EH (cell line): ENCODE measurements at places on chromosomes 2 and 18.
A peak's percentile ranks its signal among the peaks of the same experiment; 100 is the strongest.

- DNase-seq: peak; percentile 92
Observed at GRCh38 chr2:53028225-53028624, 739.4 kb upstream of the CHAC2 start.

- no peak for DNase-seq
Observed at GRCh38 chr2:239833269-239834109, 191.7 kb downstream of the NDUFA10 start.

DNA sequence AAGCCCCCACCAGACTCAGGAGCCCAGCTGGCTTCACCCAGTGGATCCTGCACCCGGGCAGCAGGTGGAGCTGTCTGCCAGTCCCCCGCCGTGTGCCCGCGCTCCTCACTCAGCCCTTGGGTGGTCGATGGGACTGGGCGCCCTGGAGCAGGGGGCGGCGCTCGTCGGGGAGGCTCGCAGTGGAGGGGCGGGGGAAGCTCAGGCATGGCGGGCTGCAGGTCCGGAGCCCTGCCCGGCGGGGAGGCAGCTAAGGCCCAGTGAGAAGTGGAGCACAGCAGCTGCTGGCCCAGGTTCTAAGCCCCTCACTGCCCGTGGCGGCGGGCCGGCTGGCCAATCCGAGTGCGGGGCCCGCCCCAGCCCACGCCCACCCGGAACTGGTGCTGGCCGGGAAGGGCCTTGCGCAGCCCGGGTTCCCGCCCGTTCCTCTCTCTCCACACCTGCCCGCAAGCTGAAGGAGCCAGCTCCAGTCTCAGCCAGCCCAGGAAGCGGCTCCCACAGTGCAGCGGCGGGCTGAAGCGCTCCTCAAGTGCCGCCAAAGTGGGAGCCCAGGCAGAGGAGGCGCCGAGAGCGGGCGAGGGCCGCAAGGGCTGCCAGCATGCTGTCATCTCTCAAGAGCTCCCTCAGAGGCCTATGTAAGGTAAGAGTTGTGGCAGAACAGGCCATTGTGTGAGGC lies 1307.8 kb upstream of the TMEFF2 start:
- DNase-seq: no peak

- DNase-seq: peak; percentile 72
Observed at GRCh38 chr2:128354726-128355470, 36.2 kb upstream of the HS6ST1 start.

- no peak for DNase-seq
Observed at GRCh38 chr2:3354986-3355385, 22.6 kb downstream of the EIPR1 start.

- no peak for DNase-seq
Observed at GRCh38 chr2:235148201-235149170, 196.7 kb downstream of the SH3BP4 start.

DNA sequence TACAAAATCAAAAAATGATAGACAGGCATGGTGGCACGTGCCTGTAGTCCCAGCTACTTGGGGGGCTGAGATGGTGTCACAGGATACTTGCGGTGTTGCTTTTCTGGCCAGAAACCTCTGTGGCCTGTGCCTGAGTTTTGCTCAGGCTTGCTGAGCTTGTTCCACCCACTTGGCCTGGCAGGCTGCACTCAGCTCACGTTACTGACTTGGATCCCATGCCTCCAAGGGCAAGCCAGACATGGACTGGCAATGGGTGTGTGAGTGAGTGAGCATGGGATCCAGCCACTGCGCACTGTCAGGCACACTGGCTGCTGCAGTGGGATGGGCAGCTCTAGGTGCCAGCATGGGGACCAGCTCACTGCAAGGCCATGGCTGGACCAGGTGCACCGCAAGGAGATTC lies 67.9 kb downstream of the NCAPH start:
- no peak for DNase-seq

DNA sequence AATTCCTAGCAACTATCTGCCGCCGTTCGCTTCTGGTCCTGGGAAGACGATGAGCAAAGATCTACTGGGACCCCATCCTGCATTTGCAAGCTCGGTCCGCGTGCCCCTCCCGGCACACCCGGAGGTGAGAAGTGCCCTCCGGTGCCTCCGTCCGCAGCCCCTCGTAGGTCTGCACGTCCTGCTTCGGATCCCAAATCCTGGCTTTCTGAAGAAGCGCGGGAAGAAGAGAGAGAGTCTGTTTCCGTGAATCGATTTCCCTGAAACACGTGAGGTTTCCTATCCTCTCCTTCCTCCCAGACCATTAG lies 5.0 kb upstream of the OSR1 start:
- DNase-seq: no peak

- no peak for DNase-seq
Observed at GRCh38 chr2:81195774-81196382, 891.3 kb upstream of the LRRTM1 start.

DNA sequence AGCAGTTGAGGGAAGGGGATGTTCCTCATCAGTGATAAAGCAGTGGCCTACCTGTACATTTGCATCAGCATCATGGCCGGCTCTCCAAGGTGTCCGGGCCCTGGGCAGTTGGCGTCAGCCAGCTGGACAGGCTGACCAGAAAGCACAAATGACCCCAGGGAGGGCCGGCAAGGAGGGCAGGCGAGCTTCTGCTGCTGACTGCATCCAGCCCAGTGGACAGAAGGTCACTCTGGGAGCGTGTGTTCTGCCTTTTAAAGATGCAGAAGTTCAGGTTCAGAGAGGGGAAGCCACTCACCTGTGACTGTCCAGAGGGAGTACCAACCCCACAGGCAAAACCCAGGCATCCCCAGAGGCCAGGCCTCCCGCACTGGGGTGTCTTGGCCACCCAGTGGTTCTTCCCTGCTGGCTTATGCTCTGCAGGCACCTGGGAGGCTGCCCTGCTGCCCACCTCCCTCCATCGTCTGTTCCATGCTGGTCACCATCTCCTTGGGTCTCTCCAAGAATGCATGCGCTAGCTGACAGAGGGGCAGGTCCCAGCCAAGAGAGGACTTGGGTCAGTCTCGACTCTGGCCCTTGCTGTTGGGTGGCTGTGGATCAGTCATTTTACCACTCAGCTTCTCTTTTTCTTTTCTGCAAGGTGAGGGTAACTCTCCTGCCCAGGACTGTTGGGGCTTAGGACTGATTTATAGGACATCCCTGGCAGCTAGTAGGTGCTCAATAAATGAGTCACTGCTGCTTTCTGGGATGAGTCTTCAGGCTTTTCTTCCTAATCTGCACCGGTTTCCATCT lies 89.9 kb downstream of the INHBB start:
- no peak for DNase-seq

DNA sequence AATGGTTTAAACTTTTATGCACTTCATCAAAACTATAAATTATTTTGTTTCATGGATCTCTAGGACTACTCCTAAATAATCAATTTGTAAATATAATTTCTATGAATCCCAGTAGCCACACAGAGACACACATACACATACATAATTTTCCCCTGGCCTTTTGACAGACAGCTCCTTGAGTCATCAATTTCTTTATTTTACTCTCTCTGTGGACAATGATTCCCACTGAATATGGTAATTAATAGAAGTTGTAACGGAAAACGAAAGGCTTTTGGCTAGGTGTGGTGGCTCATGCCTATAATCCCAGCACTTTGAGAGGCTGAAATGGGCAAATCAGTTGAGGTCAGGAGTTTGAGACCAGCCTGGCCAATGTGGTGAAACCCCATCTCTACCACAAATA lies 235.1 kb downstream of the EPHA4 start:
- no peak for DNase-seq

GRCh38 chr2:168910330-168910729 lies 9.2 kb downstream of the G6PC2 start:
- DNase-seq: no peak

GRCh38 chr2:26770986-26771586 lies 7.0 kb downstream of the SLC35F6 start:
- peak; percentile 94 for DNase-seq

DNA sequence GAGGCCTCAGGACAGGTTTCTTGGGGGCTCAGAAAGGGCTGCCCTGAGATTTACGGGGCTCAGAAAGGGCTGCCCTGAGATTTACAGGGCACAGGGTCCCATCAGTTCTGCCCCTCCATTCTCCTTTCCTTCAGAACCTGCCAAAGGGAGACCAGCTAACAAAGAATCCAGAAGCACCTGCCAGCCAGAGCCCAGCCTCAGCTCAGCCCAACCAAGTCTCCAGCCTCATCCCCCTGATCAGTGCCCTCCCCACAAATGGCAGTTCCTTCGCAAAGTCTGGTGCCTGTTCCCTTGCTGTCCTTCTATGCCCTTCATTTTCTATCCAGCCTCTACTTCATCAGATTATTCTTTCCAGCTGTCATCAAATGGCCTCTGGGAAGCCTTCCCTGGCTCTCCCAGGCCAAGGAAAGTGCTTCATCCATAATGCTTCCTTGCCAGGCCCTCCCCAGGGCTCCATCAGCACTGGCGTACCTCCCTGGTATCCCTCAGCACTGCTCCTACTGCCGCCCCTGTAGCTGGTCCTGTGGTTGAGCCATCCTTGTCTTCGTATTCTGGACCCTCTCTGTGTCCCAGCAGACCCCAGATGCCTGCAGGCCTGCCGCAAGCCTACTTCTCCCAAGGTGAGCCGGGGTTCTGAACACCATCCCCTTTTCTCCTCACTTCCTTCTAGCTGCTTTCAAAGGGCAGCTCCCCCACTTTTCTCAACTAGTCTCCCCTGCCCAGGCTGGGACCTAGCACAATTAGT lies 96.2 kb upstream of the EPAS1 start:
- no peak for DNase-seq

GRCh38 chr18:12470382-12471075 lies 62.8 kb downstream of the PRELID3A start:
- DNase-seq: no peak

DNA sequence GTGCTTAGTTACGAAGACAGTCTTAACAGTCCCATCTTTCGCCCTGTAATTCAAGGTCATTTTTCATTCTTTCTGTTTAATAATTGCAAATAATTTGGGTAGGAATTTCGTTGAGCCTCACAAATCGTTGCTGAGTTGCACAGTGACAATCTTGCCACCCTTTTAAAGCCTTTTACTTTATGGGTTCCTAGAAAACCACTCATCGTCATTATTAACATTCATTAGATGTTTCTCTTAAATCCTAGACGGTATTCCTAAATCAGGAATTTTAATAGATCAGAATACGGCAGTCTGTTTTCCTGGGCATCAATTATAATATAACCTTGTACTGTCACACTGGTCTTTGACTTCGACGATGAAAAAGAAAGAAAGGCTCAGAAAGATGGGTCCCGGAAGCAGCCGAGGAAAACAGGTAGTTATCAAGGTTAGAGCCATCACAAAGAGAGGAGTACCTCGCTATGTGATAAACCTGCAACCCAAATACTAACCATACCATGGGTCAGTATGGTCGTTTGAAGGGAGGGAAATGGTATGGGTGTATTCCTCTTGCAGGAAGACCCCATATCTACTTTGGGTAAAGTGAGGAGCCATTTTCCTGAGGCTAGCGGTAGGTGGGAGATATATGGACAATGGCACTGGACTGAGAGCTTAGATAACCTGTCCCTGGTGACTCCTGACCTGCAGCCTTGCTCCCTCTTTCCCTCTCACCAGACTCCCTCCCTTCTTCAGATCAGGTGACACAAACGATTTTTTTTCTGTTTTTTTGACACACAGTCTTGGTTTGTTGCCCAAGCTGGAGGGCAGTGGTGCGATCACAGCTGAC lies 981 bp upstream of the SF3B1 start:
- DNase-seq: peak; percentile 34

- no peak for DNase-seq
Observed at GRCh38 chr18:78939734-78940494, 39.7 kb upstream of the SALL3 start.

GRCh38 chr2:148875387-148876051 lies 492 bp downstream of the KIF5C start:
- DNase-seq: no peak
